GM12864 (cell line): ENCODE measurements at places on chromosomes 11 and 22.

DNA sequence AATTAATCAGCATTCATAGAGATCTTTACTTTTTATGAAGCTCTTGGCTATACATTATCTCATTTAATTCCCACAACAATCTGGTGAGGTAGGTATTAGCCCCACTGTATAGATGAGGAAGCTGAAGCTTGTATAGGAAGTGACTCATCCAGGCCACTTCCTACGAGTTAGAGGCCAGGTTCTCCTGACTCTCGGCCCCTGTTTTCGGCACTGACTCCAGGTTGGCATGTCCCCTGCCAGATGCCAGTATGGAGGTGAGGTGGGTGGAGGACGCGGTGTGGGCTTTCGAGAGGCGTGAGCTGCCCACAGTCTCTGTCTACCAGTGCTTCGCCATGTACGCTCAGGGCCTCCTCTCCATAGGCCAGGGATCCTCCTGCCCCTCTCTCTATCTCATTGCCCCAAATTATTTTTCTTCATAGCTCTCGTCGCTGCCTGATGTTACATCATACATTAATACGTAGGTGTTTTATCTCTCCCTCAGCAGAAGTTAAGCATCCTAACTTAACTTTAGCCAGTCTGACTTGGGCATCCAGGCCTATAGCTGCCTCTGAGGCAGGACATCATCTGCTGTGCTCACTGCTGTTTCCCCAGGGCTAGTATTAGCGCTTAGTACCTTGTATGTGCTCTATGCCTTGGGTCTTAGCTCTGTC, 9.0 kb downstream of the DGAT2 start:
- no peak for DNase-seq

DNA sequence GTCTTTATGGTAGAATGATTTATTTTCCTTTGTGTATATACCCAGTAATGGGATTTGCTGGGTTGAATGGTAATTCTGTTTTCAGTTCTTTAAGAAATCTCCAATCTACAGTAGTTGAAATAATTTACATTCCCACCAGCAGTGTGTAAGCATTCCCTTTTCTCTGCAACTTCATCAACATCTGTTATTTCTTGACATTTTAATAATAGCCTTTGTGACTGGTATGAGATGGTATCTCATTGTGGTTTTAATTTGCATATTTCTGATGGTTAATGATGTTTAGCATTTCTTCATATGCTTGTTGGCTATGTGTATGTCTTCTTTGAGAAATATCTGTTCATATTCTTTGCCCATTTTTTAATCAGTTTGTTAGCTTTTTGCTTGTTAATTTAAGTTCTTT, 901.2 kb downstream of the METTL15 start:
- DNase-seq, result no peak

DNA sequence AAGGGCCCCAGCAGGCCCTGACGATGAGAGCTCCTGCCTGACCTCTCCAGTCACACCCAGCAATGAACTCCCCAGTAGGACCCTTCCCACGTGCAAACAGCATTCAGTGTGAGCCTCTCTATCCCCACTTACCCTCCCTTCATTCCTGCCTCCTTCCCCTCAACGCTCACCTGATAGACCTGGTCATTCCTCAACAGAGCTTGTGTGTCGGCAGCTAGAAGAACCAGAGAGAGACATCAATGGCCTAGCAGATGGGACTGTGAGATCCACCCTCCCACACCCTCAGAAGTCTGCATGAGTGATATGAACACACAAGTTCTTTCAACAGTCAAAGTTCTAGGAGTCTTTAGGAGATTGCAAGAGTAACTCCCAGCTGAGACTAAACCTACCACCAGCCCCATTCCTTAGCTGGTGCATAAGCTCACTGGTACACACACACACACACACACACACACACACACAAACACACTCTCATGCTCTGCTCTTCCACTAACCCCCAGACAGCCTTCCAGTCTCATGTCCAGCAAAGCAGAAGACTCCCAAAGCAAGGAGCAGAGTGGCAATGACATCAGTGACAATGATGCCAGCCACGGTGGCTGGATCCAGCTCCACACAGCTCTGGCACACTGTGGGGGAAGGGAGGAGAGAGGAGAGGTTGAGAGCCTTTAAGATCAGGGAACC, 3.1 kb downstream of the CD3D start:
- DNase-seq, result no peak

DNA sequence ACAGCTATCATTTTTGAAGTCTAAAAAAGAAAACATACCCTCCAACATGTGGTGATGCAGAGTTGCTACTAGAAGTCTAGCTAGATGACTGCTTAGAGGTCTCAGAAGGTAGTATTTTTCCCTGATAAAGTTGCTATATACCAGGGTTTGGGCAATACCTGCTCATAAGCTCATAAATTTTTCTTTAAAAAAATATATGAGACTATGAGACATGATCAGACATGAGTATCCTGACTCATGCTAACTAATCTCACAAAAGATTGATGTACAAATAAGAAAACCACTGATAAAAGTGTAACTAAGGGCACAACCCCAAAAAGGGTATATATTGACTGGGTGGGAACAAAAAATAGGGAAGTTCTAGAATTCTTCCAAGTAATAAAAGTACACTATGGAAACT, 740.9 kb downstream of the METTL15 start:
- DNase-seq, result no peak

DNA sequence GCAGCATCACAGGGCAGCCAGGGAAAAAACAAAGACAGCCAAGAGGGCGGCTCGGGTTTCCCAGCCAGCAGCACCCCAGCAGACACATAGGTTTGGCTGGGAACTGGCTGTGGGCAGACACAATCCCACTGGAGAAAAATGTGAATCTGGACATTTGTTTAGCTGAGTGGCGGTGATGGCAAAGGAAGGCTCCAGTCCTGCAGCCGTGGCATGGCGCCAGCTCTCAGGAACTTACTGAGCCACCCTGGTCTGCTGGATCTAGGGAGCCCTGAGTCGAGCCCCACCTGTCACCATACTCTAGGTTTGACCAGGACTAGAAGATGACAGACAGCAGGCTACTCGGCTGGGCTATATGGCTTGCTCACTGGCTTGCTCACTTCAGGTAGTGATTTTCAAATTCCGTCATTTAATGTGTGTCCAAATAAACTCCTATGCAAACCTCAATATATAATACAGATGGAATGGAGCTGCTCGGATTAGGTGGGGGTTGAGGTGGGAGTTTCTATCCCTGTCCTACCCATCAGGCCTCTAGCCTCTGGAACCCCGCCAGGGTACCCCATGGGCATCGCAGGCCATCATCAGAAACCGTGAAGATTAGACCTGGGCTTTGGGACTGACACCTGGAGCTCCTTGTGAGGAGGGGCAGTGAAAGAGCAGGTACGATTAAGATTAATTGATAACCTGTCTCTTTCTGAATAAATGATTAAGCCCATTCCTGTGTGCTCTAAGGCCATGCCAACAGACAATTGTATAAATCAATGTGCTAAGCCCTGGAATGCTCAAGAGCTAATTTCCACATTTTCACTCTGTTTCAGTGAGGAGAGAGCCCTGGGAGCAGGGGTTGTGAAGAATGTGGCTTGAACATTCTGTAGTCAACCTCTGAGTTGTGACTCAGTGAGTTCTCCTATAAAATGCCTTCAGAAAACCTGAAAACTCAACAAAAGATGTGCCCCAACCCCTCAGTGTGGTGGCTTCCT, 42.5 kb downstream of the GALNT18 start:
- no peak for DNase-seq

- no peak for DNase-seq
Measured at GRCh38 chr11:105906517-105906916, 115.5 kb downstream of the MSANTD4 start.

DNA sequence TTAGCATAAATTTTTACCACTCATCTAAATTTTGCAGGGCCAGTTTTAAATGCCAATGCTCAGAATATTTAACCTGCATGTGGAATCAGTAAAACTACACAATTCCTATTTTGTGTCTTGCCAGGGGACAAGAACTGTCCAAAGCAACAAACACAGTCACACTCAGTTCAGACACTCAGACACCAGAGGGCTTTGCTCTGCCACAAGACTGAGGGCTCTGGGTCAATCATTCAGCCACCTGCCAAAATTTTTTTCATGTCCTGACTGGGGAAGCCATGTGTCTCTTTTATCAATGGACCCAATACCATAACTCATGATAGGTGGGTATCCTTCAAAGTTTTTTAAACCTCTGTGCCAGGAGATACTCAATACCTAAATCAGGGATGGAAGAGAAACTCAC, 304.0 kb upstream of the ANO3 start:
- DNase-seq, result no peak

- DNase-seq, result no peak
Measured at GRCh38 chr11:10505278-10506007, 35.5 kb downstream of the RNF141 start.

- no peak for DNase-seq
Measured at GRCh38 chr11:105004021-105004420, 18.9 kb downstream of the CASP5 start.

DNA sequence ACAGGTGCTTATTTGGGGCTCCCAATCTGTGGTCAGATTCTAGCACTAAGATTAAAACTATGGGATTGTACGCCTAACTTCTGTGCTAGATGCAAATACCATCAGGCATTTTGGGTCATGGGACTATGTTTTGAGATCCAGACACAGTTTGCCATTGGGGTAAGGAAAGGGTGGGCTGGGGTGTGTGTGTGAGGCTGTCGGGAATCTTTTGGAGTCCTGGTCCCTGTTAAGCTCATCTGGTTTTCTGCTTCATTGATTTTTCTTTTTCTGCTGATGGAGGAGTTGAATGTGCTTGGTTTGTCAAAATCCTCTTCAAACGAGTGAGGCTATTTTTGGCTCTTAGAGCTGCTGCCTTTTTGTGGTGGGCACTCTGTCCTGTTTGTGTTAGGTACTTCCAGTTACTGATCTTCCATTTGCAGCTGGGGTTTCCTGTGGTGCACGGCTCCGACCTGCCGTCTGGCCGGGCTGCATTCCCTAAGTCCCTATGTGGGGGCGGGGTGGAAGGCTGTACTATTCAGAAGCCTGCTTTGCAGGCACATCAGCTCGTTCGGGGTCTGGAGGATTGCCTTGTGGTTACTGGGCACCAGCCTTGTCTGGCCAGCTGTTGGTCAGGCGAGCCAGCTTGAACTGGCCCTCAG, 2.9 kb downstream of the BCR start:
- DNase-seq, result no peak

- no peak for DNase-seq
Measured at GRCh38 chr22:20154602-20155187, 3.8 kb upstream of the CCDC188 start.

DNA sequence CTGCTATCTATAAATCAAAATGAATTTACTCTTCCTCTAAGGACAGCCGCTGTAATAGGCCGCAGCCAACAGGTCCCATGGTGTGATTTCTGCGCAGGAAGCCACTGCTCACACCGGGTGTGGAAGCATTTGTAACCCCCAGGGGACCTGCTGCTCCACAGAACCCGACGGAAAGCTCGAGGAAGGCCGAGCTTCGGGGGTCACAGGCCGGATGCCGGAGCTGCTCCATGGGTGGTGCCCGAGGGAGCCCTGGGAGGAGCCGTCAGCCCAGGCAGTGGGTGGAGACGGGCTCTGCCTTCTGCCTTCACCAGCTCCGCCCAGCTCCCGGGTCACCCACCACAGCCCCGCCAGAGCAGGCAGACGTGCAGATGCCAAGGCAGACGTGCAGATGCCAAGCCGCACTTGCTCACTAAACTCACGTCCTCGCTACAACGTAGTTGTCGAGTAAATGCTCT, 63.5 kb downstream of the BRD1 start:
- no peak for DNase-seq

DNA sequence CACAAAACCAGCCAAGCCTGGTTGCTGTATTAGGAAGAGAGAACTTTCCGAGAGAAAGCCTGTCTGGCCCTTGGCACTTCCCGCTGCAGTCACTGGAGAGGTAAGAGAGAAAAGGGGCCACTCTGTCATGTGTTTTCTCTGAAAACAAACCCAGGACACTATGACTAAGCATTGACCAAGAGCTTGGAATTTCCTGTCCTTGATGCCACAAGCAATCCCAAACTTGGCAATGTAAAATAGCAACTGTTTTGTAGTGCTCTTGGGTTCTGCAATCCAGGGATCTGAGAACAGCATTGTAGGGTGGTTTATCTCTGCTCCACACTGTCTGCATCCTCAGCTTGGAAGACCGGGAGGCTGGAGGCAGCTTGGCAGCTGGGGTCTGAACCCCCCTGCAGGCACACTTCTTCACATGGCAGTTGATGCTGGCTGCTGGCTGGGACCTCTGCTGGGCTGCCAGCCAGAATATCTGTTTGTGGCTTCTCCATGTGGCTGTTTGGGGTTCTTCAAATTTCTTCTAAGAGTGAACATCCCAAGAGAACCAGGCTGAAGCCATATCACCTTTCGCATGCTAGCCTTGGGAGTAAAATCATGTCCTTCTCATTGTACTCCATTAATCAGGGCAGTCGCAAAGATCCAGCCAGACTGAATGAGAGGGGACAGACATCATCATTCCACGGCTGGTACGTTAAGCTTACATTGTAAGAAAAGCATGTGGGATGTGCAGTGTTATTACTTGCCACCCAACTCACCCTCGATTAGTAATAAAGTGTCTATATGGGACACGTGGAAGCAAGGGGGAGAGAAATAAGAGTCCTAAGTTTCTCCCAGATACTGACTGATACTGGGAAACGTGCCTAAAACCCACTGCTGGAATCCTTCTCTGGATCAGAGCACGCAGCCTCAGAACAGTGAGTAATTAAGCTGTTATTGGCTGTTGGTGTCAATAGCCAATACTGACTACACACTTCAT, 537.4 kb upstream of the B3GAT1 start:
- no peak for DNase-seq

- DNase-seq, result no peak
Measured at GRCh38 chr11:86617502-86617901, 54.9 kb downstream of the ME3 start.

DNA sequence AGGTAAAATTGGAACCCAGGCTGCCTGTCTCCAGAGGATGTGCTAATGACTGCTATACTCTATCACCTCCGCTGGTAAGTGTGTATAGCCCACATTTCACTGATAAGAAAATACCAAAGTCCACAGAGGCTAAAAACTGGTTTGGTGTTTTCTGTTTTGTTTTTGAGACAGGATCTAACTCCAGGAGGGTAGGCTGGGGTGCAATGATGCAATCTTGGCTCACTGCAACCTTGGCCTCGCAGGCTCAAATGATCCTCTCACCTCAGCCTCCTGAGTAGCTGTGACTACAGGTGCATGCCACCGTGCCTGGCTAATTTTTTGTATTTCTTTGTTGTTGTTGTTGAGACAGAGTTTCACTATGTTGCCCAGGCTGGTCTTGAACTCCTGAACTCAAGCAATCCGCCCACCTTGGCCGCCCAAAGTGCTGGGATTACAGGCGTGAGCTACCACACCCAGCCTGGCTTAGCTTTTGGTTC, 409.8 kb downstream of the LARGE1 start:
- no peak for DNase-seq

- DNase-seq, result no peak
Measured at GRCh38 chr22:48651036-48651890, 1176.4 kb downstream of the BRD1 start.

GRCh38 chr11:32029721-32030120, 61.2 kb upstream of the RCN1 start:
- no peak for DNase-seq

DNA sequence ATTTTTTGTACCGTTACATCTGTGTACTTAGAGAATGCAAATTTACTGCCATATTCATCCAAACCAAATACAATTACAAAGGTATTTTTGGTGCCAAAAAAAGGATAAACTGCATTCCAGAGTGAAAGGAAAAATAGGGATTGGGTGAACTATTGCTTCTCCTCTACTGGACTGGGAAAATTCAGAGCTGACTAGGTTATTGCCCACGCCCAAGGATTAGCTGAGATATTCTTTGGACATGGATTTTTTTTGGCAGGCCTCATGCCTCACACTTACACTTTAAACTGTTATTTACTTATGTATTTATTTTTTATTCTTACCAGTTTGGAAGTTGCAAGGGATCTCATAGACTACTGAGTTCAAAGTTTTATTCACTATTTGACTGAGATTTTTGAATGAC, 76.3 kb upstream of the DDI1 start:
- DNase-seq, result no peak
